ENCODE measurements at places on chromosomes 1 and 21.
A peak's percentile ranks its signal among the peaks of the same experiment; 100 is the strongest.

DNA sequence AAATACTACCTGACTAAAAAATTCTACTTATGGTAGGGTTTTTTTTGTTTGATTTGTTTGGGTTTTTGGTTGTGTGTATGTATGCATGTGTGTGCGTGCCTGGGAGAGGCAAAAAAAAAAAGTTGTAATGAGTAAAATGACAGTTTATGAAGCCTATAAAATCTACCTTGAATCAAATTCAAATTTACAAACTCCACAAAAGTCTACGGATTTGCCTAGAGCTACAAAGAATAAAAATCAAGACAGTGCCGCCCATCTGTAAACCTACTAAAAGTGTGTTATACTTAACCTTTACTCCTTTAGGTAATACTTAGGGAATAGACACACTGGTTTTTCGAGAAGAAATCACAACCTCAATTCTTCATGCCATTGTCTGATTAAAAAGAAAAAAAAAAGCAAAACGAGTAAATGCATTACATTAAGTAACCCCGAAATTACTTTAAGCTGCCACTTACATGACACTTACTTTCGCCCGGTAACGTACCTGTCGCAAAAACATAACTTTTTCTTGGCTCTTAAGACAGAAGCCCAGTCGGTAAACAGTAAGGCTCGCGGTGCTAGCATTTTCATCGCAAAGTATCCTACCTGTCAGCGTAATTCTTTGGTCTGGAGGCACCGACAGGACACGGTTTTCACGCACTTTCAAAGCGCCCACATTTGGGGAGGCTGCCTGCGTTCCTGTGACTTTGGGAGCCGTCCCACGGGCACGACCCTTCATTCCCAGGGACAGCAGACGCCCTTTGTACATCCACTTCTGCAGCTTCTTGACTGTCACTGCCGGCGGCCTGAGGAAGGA lies 951 bp downstream of the SYDE2 start:
- DNase-seq: no peak

- DNase-seq: peak; percentile 38
Measured at GRCh38 chr1:145956781-145957442, 905 bp downstream of the LIX1L start.

- DNase-seq: no peak
Measured at GRCh38 chr1:39001516-39002421, 10.7 kb downstream of the AKIRIN1 start.

- peak; percentile 93 for DNase-seq
Measured at GRCh38 chr1:33099290-33100118, 18.6 kb downstream of the AZIN2 start.

DNA sequence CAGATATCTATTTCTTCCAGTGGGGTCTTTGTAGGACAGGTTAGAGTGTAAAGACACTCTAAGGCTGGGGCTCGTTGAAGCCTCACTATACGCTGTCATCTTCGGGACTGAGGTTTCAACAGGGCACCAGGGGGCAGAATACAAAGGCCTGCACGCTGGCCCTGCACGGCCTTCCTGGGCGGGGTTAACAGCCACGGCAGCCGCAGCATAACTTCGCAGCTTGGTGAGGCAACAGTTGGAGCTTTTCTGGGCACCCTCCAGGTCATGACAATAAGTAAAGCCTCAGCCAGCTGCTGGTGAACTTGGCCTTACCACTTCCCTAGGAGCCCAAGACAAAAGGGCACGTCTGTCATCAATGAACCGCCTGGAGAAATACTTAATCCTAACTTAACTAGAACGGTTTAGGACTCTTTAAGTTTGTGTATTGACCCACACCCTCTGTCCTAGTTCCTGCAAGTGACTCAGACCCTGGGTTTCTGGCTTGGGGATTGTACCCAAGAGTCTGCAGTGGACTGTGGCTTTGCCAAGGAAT lies 2.3 kb upstream of the RUNX1 start:
- peak; percentile 88 for DNase-seq

GRCh38 chr1:205270764-205271163 lies 43.0 kb downstream of the TMCC2 start:
- DNase-seq: no peak

GRCh38 chr1:199956005-199956404 lies 71.5 kb upstream of the NR5A2 start:
- DNase-seq: no peak

GRCh38 chr1:217097819-217098218 lies 374.6 kb upstream of the ESRRG start:
- DNase-seq: no peak

DNA sequence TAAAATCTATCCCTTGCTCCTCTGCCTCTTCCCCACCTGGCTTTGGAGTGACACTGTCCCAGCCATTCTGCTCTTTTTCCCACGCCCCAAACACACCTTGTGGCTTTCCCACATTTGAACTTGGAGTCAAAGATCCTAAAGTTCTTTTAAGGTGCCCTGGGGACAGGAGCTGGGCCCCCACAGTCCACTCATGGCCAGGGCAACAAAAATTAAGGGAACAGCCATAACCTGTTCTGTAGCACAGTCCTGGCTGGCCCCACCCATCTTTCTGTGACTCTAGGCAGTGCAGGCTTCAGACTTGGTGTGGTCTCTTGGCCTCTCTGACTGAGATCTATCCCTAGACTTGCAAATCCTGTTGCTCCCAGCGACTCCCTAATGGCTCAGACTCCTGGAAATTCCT lies 143.0 kb upstream of the MAGI3 start:
- no peak for DNase-seq

DNA sequence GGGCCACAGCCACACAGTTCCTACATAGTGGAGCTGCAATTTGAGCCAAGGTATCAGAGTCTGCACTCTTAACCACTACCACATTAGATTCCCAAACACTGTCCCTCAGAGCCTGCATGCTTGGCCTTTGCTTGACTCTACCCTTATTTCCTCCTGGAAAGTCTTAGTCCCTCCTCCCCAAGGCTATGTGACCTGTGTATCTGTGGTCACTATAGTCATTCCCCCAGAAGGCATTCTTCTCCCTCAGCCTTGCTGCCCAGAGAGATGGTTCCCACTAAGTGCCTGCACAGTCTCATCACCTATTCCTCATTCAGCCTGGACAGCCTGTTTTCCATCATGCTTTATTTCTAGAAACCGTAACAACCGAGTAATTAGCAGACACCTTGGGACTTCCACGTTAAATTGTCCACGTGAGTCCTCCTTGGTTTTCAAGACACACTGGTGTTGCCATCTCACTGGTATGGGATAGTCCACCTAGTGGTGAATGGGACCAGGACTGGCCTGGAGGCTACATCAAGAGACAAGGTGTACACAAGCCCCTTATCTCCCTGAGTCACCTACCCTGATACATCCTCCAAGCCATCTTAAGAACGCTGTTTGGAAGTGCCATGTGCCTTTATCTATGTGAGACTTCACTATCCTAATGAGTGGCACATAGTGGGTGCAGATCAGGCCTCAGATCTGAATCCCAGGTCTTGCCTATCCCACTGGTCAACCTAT lies 3.8 kb upstream of the ZNF648 start:
- no peak for DNase-seq

DNA sequence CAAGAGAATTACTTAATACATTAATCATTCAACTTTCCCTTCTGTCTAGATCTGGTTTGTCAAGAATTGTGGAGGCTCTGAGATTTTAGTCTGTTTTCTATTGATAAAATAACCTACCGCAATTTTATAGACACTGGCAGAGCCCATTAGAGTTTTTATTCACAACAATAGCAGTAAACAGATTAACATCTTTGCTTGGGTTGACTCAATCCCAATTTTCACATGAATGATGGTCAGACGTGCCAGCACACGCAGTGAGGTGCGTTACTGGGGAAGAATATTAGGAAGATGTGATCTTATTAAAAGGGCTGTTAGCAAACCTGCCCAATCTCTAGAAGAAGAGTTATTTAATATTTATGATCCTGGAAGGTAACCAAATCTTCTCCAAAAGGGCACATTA lies 736.6 kb downstream of the MRPL39 start:
- DNase-seq: no peak

- no peak for DNase-seq
Measured at GRCh38 chr21:35422011-35422410, 372.9 kb upstream of the RUNX1 start.

DNA sequence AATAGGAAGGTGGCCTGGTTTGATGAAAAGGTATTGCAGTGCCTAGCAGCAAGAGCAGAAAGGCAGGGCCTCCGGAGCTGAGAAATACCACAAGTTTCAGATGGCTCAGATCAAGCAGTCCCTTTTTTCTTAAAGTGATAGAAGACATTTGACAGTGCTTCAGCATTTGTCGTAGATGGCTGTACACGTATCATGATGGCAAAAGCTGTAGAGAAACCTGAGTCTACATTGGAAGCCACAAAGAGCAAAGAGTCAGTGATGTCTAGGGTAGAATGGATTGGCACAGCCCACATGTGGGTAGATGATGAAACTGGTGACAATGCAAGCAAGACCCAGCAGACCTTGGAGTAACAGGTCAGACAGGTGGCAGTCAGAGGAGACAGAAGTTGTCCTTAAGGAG lies 101.3 kb upstream of the ARTN start:
- DNase-seq: peak; percentile 42

DNA sequence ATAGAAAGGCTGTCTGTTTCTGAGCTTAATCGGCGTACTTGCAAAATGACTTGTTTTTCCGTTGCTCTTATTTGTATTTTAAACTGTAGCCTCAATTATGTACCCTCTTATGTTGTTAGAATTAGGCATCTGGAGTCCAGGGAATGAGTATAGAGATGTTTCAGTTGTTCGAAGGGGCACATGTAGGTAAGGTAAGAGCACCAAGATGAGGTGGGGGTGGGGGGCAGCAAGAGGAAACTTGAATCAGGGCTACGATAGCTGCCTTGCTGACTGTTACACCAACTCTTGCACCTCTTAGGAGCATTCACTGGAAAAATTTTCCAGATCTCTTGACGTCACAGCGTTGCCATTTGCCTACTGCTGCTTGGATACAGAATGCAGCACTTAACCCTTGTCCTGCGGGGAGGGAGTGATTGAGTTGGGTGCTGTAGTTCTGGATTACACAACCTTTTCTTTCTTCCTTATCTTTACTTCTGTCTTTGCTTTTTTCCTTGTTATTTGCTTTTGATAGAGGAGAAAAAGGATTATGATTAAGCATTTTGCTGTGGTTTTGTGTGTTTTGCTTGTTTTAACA lies 3.2 kb downstream of the ATP1B1 start:
- no peak for DNase-seq

DNA sequence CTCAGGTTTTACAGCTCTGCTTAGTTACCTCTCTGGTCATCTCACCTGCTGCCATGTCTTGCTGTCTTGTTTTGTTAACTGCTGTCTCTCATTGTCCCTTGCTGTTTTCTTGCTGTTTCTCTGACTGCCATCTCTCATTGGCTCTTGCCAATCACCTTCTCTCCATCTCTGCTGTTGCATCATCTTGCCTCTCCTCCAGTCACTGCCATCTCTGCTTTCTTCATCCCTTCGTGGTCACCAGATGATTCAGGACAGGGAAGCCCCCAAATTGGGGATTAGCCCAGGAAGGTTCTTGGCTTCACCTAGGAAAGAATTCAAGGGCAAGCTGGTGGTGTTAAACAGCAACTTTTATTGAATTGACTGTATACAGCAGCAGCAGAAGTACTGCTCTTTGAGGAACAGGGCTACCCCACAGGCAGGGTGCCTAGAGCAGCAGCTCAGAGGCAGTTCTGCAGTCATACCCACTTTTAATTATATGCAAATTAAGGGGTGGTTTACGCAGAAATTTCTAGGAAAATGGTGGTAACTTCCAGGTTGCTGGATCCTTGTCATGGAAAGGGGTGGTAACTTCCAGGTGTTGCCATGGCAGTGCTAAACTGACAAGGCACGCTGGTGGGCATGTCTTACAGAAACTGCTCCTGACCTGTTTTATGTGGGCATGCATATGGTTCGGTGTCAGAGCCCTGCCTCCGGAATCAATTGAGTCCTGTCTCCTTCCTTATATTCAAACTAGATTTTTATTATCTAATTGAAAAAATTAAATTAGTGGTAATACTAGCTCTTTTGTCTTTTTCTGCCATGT lies 33.4 kb downstream of the SUCO start:
- DNase-seq: no peak

GRCh38 chr21:39555911-39556590 lies 56.7 kb upstream of the B3GALT5 start:
- DNase-seq: no peak

DNA sequence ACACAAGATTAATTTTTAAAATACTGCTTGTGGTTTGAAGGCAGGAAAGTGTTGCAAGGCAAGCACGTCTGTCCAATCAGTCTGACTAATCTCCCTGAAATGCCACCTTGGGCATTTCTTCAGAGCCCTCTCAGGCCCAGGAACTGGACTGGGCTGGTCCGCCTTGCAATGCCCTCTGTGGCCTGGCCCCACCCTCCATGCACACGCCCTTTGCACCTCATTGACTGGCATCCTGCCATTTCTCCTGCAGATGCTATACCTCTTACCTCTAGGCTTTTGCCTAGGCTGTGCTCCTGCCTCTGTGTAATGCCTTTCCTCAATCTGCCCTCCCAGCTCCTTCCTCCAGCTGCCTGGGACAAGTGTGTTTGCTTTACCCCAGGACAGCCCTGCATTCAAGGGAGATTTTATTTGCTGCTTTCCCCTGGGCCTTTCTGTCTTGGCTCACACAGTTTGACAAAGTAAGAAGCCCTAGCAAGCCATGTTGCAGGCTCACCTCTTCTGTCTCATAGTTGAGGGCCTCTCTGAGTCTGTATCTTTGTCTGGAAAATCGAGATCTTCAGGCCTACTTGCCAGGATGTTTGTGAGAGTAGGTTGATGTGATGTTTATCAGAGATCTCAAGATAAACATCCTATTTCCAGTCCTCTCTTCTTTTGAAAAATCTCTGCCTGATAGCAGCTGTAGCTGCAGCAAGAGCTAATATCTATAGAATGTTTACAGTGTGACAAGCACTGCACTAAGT lies 149.2 kb upstream of the JUN start:
- DNase-seq: no peak

GRCh38 chr1:202227053-202227672 lies 33.6 kb downstream of the LGR6 start:
- peak; percentile 44 for DNase-seq

- DNase-seq: no peak
Measured at GRCh38 chr1:218467101-218468072, 122.3 kb downstream of the TGFB2 start.

DNA sequence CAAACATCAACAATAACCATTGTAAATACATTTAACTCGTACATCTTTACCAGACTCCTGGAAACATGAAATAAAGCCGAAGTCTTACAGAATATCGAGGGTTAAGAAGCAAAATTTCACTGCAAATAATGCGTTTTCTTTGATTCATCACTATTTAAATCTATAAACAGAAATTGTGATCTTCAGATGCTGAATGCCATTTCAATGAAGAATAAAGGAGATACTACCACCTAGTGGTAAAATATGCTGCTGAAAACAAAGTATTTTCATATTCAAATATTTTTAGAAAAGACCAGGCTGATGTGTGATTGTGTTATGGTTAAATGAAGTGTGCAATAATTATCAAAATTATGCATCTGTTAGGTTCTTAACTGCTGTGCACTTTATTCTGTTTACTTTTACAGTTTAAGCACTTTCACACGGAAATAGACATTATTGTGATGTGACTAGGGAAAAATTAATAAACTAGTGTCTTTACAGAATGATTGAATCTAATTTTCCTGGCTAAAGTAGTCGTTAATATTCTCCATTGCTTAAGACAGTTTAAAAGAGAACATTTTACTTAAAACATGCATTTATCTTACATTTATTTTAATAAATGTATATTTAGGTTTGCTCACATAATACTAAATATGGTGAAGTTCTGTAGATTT lies 1093.1 kb downstream of the MRPL39 start:
- DNase-seq: no peak

- DNase-seq: no peak
Measured at GRCh38 chr1:61241411-61241838, 159.1 kb downstream of the NFIA start.

GRCh38 chr1:150093805-150094204 lies 26.2 kb downstream of the VPS45 start:
- DNase-seq: no peak

Data from activated CD8-positive, alpha-beta T cell treated with anti-CD3 and anti-CD28 coated beads, Interleukin-2, amount 10 ng/mL, durations not matched to agents 7 days and 5 days (primary cell).